ENCODE measurements at places on chromosomes 16 and 17. TPM values are rescaled to one million over a fixed set of nuclear protein-coding genes. Genes with fewer than 3 reads are reported as not detected.

The TSNAXIP1 gene
- total RNA-seq = 0.72 TPM

DNA sequence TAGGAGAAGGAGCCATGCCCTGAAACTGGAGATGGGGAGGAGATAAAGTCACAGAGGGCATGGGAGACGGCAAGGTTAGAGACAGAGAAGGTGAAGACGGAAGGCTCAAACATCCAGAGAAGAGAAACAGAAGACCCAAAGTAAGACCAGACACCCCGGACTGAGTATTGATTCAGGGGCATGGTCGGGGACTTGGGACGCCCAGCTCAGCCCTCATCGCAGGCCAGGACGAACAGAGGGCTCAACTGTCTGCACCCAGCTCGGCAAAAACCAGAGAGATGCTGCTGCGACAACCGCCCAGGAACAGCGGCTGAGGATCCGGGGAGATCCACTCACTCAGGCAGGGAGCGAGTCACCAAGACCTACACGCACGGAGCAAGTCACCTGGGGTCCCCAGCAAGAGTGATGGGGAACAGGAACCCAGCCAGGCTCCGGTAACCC lies 999 bp downstream of the XYLT1 start:
- DNase-seq = peak; percentile 29
- peak overlapping the region; percentile 81 for H3K4me3 ChIP-seq
- peaks cover 52% of the 10 kb centered on the region for H3K4me1 ChIP-seq
- H3K36me3 ChIP-seq = peaks cover 2% of the 10 kb centered on the region

The TMEM220 gene
- 2.5 TPM for total RNA-seq

GRCh38 chr17:81116704-81117103 lies 48.6 kb upstream of the PVALEF start:
- no peak for DNase-seq
- no peak overlapping the region for H3K4me3 ChIP-seq
- no peaks in the 10 kb centered on the region for H3K36me3 ChIP-seq

GRCh38 chr17:1908699-1909309 lies 79.0 kb downstream of the RPA1 start:
- H3K4me3 ChIP-seq = peak overlapping the region; percentile 42
- no peaks in the 10 kb centered on the region for H3K36me3 ChIP-seq
- peak; percentile 37 for DNase-seq
- peaks cover 67% of the 10 kb centered on the region for H3K27me3 ChIP-seq

DNA sequence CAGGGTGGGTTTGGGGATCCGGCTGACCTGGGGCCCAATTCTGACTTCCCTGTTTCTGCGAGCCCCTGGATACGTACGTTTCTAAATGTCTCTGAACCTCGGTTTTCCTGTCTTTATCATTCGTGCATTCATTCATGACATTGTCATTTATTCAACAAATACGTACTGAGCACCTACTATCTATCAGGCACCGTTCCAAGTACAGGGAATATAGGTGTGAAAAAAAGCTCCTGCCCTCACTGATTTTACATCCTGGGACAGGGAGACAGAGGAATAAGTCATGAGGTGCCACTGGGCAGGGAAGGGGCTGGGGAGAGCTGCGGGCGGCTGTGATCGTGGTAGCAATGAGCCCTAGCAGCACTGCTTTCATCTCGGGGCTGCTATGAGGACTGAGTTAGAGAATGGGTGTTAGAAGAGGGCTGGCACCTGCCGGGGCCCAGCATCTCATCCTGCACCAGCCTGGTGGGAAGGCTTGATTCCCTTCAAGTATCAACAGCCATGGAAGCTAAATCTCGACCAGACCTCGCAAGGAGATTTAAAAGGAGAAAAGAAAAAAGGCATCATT lies 88.3 kb upstream of the DNAH17 start:
- peak; percentile 11 for DNase-seq
- no peaks in the 10 kb centered on the region for H3K27me3 ChIP-seq
- peaks cover 2% of the 10 kb centered on the region for H3K36me3 ChIP-seq

Measured in activated naive CD8-positive, alpha-beta T cell treated with anti-CD3 and anti-CD28 coated beads for 36 hours (primary cell).